ENCODE measurements at places on chromosomes 13 and 19.

DNA sequence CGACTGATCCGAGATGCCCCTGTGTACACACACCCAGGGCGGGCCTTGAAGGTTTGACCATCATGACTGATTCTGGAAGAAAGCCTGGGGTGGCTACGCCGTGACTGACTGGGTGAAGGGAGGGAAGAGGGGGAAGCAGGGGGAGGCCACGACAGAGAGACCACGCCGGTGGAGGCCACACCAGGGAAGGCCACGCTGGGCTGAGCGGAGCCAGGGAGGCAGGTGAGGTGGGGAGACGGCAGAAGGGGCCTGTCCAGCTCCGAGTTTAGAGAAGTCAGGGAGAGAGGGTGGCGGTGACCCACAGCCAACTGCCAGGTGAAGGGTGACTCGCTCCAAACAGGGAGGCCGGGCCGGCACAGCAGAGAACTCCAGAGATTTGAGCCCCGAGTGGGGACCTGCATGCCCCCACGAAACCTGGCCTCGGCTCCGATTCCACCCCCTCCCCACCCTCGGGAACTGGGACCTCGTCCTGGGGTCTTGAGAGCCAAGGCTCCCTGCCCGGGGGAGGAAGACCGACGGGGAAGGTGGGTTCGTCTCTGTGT, 102.6 kb downstream of the PTPRS start:
- DNase-seq: no peak

DNA sequence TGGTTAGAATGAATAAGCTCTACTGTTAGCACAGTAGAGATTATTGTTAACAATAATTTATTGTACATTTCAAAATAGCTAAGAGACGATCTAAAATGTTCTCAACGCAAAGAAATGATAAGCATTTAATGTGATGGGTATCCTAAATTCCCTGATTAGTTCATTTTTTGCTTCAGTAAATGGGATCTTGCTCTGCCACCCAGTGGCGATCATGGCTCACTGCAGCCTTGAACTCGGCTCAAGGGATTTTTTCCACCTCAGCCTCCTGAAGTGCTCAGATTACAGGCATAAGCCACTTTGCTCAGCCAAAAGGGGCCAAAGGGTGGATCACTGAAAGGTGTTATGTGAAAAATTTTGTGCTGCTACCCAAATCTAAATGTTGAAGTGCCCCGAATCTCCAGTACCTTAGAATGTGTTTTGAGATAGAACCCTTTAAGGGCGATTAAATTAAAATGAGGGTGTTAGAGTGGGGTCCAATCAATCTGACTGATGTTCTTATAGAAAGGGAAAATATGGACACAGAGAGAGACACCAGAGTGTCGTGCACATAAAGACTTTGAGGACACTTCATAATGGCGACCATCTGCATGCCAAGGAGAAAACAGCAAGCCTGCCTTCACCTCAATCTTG, 31.5 kb upstream of the ZNF766 start:
- DNase-seq: peak; percentile 29

DNA sequence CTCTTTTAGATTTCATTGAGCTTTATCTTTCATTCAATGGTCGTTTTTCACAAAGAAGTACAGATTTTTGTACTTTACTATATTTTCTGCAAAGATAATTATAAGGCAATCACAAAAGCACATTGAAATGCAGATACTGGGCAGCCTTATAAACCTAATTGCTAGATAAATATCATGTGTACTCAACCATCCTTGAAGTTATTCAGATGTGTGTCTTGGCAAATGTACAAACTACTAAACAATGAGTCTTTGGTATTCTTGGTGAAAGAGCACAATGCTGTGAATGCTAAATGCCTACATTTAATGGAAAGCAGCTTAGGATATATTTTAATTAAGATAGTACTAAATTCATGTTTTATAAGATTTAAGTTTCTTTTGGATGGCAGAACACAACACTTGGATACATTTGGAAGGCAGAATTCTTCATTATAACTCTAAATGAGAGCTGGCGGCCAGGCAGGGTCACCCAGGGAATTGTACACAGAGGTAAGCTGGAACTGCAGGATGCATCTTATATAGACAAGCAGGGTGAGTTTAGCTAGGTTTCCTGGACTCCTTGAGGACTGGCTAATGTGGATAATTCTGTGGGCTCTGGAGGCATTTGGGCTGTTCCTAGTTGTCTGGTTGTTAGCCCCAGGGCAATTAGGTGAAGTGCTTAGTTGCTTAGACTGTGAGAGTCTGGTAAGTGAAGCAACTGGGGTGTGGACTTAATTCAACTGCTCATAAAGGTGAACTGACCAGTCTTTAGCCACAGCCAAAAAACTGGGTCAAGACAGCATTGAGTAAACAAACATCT, 286.6 kb downstream of the PCDH20 start:
- no peak for DNase-seq

- no peak for DNase-seq
These were observed 376.4 kb upstream of the ZNF507 start for GRCh38 chr19:31969016-31969415.

GRCh38 chr19:49104229-49104864, 9.8 kb upstream of the LIN7B start:
- DNase-seq: no peak

GRCh38 chr13:53822136-53822535, 793.5 kb downstream of the OLFM4 start:
- DNase-seq: no peak

DNA sequence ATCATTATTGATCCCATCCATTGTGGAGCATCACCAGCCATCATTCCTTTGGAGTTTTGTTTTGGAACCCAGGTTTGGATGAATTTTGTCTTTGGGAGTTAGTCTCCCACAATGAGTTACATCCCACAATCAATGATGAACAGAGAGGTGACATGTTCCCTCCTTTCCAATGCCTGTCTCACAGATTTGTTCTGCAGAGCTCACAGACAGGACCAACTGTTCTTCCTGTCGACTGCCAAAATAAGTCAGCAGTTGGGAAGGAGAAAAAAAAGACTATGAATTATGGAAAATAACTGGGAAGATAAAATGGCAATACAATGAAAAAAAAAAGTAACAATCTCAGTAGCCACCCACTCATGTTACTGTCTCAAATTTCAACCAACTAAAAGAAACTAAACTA, 489.1 kb downstream of the MYO16 start:
- no peak for DNase-seq

DNA sequence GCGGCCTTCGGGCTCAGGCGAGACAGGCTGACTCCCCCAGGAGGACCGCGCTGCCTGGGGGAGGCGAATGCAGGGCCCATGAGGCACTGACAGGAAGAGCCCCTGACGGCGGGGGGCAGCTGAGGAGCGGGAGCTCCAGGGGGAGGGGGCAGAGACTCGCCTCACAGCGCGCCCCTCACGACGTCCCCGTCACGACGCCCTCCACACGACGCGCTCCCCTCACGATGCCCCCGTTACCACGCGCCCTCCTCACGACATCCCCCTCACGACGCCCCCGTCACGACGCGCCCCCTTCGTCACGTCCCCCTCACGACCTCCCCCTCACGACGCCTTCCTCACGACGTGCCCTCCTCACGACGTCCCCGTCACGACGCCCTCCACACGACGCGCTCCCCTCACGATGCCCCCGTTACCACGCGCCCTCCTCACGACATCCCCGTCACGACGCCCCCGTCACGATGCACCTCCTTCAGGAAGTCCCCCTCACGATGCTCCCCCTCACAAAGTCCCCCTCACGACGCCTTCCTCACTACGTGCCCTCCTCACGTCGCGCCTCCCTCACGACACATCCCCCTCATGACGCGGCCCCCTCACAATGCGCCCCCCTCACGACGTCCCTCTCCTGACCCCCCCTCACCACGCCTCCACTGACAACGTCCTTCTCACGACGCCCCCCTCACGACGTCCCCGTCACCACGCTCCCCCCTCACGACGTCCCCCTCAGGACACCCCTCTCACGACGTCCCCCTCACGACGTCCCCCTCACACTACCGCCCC, 99.6 kb downstream of the ING1 start:
- DNase-seq: no peak

DNA sequence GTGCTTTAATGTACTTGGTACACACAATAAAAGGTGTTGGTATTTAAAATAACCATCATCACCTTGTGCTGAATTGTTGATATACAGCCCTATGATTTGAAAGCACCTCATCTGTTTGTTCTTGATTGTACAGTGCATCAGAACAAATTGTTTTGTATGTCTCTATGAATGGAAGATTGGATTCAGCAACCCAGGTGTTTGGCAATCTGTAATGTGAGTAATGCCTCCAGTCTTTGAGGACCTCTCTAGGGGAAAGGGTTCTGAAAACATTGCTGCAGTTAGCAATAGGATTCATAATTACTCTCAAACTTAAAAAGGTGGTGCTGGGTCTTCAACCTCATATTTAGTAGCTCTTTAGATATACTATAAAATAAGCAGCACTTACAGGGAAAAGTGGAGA, 341.8 kb downstream of the OXGR1 start:
- no peak for DNase-seq

DNA sequence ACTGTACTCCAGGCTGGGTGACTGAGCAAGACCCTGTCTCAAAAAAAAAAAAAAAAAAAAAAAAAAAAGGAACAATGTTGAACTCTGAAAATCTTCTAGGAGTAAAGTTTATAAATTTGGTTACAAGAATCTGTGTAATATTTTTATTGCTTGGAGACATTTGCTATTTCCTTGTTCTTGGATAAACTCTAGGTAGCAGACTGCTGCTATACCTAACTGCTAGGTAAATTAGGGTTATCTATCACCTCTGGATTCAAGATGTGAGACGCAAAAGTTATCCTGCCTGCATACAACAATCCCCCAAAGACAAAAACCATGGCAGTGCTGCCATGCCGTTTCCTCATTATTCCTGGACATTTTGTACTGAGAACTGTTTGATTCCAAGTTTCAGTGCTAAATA, 33.7 kb downstream of the UBL3 start:
- DNase-seq: no peak

- DNase-seq: no peak
These were observed 9.0 kb downstream of the ZNF302 start for GRCh38 chr19:34686455-34686854.

DNA sequence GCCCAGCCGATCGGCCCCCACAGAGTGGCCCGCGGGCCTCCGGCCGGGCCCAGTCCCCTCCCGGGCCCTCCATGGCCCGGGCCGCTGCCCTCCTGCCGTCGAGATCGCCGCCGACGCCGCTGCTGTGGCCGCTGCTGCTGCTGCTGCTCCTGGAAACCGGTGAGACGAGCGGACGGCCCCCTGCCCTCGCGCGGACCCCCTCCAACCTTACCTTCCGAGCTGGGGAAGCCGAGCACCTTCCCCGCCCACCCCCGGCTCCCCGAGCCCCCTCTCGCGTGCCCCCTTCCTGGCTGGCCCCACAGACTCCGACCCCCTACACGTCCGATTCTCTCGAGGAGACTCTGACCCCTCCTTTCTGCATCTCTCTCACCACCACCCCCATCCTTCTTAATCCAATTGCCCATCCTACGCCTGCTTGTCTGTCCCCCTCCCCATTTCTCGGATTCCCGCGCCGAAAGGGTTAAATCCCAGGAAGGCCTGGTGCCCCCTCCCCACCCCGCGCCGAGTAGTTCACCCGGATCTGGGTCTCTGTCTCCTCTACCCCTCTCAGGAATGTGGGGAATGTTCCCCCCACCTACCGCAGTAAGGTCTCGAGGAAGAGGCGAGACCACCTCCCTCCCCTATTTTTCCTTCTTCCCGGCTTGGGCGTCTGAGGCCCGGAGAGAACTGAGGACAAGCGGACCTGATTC, 502 bp downstream of the NECTIN2 start:
- no peak for DNase-seq

GRCh38 chr19:10642473-10643171, 11.5 kb upstream of the ILF3 start:
- DNase-seq: no peak

DNA sequence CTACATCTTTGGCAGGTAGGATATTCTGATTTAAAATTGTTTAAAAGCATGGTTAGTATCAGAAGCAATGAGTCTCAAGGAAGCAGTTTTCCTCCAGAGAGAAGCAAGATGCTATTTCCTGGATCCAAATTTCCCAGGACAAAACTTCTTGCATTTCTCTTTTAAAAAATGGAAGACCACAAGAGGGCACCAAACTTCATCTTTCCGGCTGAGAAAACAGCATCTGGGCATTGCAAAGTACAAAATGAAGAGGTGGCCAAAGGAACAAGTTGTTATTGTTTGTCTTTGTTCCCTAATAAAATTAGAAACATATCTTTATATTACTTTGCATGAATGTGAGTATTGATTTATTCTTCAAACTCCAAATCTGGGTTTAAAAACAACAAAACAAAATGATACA, 60.0 kb upstream of the LRCH1 start:
- no peak for DNase-seq

GRCh38 chr19:41233748-41234240, 14.8 kb downstream of the AXL start:
- DNase-seq: no peak

DNA sequence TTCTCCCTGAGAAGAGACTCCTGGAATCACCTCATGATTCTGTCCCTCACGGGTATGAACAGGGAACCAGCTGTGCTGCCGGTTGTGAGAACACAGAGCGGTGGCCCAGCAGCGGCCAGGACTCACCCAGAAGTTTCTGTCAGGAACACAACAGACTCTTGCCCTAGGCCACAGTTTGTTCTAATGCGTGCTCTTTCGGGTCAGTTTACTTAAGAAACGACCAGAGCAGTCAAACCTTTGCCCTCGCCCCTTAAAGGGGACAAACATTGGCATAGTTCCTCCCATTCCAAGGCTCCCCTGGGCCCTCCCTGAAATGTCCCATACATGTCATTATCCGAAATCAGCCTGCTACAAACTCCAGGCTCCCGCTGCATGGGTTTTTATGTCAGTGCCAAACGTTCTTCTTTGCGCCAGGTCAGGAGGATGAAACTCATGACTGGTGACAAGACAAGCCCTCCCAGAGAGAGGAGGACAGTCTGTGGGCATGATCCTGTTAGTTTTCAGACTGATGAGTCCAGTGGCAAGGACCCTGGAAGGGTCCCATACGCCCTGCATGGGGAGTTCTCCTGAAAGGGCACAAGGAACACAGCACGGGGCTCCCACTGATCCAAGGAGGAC, 18.3 kb downstream of the ZIC5 start:
- no peak for DNase-seq

- no peak for DNase-seq
These were observed 19.0 kb downstream of the FNDC3A start for GRCh38 chr13:48994706-48995105.

GRCh38 chr13:30362869-30363268, 55.5 kb upstream of the KATNAL1 start:
- no peak for DNase-seq

GRCh38 chr19:1183543-1184172, 9.6 kb upstream of the SBNO2 start:
- DNase-seq: no peak

DNA sequence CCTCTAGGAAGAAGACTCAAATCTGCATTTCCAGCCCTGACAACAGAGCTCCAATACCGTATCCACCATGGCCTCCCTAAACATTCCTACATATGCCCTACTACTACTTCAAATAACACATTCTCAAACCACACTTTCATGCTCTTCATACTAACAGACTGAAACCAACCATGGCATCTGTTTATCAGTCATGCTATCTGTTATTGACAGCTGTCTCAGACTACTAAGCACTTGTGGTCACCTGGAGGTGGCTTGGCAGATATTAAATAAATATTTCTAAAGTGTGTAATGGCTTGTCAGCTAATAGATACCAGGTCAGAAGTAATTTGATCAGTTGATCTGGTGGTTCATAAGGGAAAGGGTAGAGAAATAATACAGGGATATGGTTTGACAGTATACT, 489.1 kb downstream of the DIAPH3 start:
- no peak for DNase-seq

- DNase-seq: no peak
These were observed 69.6 kb downstream of the DCLK1 start for GRCh38 chr13:36061621-36062020.

- no peak for DNase-seq
These were observed 19.8 kb downstream of the GP6 start for GRCh38 chr19:55018216-55018615.
